NCI-H1092 (cell line): ENCODE measurements at places on chromosomes 2 and 18.

- DNase-seq = no peak
Measured at GRCh38 chr18:47490882-47491281, 239.4 kb upstream of the SKOR2 start.

DNA sequence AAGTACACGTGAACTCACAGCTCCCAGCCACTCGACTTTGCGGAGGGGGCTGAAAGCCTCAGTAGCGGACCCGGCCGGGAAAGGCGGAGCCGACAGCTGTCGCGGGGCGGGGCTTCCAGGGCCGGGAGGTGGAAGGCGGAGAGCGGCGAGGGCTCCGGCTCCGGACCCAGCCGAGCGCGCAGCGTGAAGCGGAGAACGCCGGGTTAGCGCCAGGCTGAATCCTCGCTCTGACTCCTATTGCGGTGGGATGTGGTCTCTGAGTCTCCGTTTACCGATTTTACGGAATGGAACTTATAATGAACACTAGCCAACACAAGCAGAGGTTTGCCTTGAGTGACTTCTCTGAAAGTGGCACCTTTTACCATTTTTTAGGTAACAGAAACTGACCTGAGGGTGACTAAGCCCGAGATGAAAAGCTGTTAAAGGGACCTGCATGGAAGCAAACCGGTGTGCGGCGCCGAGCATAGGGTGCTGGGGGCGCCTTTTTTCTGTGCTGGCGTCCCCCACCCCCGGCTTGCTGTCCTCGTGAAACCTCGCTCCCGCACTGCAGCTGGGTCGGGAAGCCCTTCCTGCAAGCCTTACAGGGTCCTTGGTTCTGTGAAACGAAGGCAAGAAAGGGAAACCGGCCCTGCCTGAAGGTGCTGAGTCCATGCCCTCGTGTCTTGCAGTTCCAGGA is 72.9 kb downstream of the EN1 start:
- DNase-seq = no peak

GRCh38 chr2:176167398-176167797 is 10.3 kb downstream of the HOXD3 start:
- no peak for DNase-seq

GRCh38 chr2:197179744-197180498 is 130.7 kb downstream of the ANKRD44 start:
- DNase-seq = no peak

GRCh38 chr2:110172506-110172905 is 32.3 kb downstream of the NPHP1 start:
- DNase-seq = no peak

GRCh38 chr2:202148515-202149154 is 75.6 kb downstream of the KIAA2012 start:
- DNase-seq = no peak

DNA sequence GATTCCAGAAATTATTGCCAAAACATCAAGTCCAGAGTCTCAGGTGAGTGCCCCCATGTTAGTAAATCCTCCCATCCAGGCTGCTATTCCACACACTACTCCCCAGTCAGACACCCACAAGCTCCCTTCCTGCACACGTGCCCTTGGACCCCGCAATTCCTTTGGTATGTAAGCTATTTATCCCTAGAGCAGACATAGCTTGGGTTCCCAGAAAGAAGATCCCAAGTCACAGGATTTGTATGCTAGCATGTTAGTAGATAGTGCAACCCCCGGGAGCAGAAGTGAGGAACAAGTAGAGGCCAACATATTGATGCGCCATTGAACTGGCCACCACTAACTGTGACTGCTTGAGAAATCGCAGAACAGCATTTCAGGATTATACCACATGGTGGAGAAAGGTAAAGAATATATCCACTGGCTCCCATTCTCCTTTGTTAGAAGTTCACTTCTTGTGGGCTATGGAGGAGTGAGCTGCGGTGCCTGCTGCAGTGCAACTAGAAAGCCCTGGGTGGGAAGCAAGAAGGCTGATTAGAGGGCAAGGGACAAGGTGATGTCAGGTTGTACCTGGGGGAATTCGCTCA is 137.5 kb upstream of the CHAC2 start:
- DNase-seq = no peak

DNA sequence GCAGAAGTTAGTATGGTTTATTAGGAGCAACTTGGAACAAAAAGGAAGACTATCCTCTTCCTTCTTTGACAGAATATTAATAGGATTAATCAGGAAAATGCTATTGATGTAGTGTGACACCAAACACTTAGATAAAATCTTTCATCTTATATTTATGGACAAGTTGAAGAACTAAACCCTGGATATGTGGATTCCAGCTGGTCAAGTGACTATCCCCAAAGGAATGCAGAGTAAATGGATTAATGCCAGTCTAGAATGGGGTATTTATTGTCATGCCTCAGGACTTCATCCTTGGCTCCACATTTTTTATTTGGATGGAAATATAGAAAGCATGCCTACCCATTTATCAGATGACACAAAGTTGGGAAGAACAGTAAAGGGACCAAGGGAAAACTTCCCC is 124.0 kb upstream of the TTC39C start:
- DNase-seq = no peak

GRCh38 chr18:35088921-35089320 is 47.7 kb downstream of the MAPRE2 start:
- no peak for DNase-seq

- DNase-seq = no peak
Measured at GRCh38 chr2:205713086-205713485, 30.8 kb downstream of the NRP2 start.

GRCh38 chr18:48084858-48085257 is 154.4 kb upstream of the SMAD2 start:
- no peak for DNase-seq

DNA sequence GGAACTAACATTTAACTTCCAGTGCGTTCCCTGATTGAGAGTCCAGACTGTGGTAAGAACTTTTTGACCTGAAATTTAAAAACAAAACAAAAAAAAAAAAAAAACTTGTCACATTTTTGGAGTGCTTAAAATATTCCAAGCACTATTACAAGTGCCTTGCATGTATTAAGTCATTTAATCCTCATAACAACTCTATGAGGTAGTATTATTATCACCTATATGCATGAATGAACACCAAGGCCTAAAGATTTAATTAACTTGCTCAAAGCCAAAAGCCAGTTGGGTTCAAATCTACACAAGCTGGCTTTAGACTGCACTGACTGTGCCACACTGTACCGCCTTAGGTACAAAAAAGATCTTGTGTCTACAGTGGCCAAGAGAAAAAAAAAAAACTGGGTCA is 35.2 kb downstream of the METTL4 start:
- no peak for DNase-seq

DNA sequence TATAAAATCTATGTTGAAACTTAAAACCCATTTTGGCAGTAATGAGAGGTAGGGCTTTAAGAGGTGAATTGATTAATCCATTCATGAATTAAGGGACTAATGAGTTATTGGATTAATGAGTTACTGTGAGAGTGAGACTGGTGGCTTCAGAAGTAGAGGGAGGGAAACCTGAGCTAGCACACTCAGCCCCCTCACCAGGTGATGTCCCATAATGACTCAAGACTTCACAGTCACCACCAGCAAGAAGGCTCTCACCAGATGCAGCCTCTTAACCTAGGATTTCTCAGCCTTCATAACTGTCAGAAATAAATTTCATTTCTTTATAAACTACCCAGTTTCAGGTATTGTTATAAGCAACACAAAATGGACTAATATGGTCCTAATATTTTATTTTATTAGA is 621.7 kb upstream of the ACVR2A start:
- no peak for DNase-seq

GRCh38 chr2:30990176-30990575 is 148.1 kb downstream of the GALNT14 start:
- no peak for DNase-seq

DNA sequence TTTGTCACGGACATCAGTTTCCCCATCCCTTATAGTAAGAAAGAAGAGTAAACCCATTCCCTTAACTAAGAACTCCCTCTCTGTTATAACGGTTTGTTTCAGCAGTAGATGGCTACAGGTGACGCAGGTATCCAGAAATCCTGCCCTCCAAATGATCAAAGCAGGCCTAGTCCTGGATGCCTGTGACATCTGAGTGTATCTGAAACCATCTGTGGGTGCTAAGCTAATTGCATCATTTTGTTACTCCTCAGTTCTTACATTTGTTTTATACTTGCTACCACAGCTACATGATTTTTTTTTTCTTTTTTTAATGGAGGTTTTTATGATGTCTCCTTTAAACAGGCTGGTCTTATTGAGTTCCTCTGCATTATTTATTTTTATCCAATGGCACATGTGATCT is 55.1 kb downstream of the AAK1 start:
- no peak for DNase-seq

- no peak for DNase-seq
Measured at GRCh38 chr2:17644997-17645720, 104.7 kb downstream of the VSNL1 start.

GRCh38 chr2:42220566-42220965 is 51.4 kb downstream of the EML4 start:
- DNase-seq = no peak

- no peak for DNase-seq
Measured at GRCh38 chr2:240160291-240161086, 20.0 kb upstream of the OTOS start.

DNA sequence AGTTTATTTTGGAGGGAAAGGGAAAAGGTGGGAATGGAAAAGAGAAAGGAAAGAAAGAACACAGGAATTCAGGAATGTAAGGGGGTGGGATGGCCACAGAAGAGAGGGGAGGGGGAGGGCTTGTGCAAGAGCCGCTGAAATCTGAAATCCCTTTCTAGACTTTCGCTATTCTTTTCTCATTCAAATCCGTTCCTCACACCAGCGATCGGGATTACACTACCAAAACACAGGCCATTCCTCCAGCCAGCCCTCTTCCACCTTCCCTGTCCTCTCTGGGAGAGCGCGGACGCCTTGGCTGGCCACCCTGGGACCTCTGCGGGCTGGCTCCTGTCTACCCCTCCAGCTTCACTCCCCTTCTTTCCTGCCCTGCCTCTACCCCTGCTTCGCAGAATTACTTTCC is 102.3 kb downstream of the CDCA7 start:
- DNase-seq = no peak

GRCh38 chr2:98771721-98772524 is 41.0 kb upstream of the MGAT4A start:
- no peak for DNase-seq

DNA sequence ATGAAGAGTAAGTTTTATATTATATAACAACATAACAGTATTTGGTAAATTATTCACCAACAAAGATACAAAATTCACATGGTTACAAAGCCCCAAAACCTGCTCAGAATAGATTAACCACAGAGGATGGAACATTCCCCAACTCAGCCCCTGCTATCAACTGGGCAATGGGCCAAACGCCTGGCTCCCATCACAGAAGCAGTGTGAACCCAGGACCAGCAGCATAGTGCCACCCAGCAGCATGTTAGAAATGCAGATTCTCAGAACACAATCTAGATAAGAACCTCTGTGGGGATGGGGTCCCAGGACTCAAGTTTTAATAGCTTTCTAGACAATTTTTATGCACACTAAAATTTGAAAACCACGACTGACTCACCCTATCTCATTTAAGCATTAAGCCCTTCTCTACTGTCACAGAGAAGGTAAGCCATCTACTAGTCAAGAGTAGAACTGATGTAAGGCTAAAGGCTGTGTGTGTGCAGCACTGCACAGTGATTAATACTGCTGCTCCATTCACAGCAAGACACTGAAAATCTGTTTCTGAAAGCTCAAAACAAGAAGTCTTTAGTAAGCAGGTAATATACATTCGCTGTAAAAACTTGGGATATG is 15.2 kb downstream of the AFG3L2 start:
- DNase-seq = no peak

DNA sequence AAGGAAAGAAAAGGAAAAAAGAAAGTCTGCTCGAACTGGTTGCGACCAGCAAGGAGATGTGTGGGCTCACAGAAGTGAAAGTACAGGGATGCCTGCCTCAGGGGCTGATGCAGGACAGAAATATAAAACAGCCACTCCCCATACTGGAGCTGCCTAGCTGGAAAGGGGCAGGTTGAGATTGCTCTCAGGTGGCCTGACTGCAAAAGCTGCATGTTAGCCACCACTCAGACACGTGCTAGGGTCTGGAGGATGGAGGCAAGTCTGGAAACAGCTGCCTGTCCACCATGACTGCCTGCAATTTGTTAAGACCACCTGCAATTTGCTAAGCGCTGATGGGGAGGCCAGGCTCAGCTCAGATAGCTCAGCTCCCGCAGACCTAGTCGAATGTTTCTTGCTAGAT is 17.9 kb downstream of the B3GNT7 start:
- DNase-seq = no peak

GRCh38 chr2:199734651-199735050 is 116.3 kb downstream of the FTCDNL1 start:
- no peak for DNase-seq

- no peak for DNase-seq
Measured at GRCh38 chr2:26640331-26640745, 828 bp downstream of the CIB4 start.

- no peak for DNase-seq
Measured at GRCh38 chr2:102285368-102285767, 26.0 kb upstream of the IL1RL1 start.

DNA sequence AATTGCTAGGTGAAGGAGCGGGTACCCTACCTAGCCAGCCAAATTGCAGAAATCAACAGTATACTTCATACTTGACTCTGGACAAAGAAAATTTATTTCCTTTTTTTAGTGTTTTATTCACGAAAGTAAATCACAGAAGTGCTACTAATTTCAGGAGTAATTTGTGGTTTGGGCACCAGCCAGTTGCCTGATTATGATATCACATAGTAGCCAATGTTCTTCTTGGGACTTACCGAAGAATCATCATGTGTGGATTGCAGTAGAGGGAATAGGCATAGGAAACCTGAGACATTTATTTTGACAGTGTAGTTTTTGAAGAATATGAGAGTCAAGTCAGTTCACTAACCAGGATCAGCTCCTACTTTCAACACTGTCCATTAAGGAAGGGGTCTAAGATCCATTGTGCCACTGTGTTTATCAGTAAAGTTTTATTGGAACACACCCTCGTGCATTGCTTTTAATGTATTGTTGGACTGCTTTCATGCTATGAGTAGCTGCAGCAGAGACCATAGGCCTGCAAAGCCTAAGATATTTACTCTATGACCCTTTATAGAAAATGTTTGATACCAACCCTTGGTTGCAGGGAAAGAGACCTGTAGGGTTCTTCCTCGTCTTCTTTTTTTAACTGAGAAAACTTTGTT is 32.1 kb downstream of the TNFRSF11A start:
- no peak for DNase-seq
